T-helper 2 cell (primary cell): ENCODE measurements at places on chromosomes 11 and 22.

GRCh38 chr22:19631899-19632667 lies 82.2 kb upstream of the SEPTIN5 start:
- DNase-seq: no peak

DNA sequence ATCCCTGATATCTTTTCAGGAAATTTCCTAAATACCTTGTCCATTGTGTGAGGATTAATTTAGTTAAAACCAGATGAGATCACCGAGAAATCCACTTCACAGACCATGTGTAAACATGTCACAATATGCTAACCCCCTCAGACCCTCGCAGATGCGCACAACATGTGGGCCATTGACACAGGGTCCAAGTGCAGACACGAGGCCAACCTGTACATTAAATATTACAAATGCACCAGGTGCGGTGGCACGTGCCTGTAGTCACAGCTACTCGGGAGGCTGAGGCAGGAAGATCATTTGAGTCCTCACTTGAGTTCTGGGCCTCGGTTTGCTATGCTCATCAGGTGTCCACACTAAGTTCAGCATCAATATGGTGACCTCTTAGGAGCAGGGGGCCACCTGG lies 9.9 kb upstream of the TMPRSS4 start:
- DNase-seq: no peak

GRCh38 chr22:48072777-48073176 lies 1310.3 kb downstream of the TBC1D22A start:
- no peak for DNase-seq

GRCh38 chr11:87002918-87003317 lies 34.8 kb upstream of the TMEM135 start:
- no peak for DNase-seq

- DNase-seq: no peak
Measured at GRCh38 chr11:112128483-112129121, 35.3 kb downstream of the IL18 start.

DNA sequence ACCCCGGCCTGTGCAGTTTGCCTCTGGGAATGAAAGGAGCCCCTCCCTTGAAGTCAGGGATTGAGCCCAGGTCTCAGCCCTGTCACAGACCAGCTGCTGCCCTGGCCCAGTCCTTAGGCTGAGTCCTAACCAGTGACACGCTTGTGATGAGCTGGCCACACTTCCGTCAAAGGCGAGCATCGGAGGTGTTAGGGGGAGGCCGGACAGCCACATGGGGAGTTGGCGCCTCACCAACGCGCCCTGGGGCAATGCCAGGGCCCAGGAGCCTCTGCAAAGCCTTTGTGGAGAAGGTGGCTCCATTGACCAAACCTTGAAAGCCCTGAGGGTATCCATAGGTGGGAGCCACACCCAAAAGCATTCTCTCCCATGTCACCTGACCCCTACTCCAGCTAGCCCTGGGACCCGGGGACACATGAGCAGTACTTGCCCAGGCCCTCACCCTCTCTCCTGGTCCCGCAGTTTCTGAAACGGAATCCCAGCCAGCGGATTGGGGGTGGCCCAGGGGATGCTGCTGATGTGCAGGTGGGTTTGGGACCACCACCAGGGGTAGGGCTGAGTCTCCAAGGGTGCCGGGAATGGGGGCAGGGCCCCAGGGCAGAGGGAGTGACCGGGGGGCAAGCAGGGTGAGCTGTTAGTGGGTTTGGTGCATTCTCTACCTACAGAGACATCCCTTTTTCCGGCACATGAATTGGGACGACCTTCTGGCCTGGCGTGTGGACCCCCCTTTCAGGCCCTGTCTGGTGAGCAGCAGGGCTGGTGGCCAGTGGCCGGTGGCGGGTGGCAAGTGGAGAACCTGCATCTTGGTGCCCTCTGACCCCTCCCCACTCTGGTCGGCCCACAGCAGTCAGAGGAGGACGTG lies 3.7 kb downstream of the PTPRCAP start:
- no peak for DNase-seq

GRCh38 chr11:120785576-120785975 lies 238.3 kb upstream of the TBCEL start:
- no peak for DNase-seq

GRCh38 chr11:124791626-124792341 lies 8.4 kb downstream of the MSANTD2 start:
- no peak for DNase-seq

- DNase-seq: no peak
Measured at GRCh38 chr11:61851113-61851899, 23.2 kb downstream of the FADS2 start.

GRCh38 chr22:45952151-45952550 lies 24.8 kb downstream of the WNT7B start:
- no peak for DNase-seq

DNA sequence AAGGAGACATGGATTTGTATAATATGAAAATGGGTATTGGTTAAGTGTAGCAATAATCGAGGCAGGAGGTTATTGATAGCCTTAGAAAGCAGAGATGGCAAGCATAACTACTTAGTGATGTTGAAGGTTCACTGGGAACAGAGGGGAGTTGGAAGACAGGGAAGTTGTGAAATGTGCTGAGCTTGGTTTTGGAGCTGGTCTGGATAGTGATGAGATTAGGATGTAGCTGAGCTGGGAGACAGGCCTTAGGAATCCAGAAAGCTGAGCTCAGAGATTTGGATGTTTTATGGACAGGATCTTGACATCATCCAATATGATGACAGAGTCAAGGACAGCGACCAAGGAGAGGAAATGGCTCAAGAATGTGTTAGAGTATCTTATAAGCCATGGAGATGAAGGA lies 113.1 kb downstream of the ARHGAP42 start:
- no peak for DNase-seq

DNA sequence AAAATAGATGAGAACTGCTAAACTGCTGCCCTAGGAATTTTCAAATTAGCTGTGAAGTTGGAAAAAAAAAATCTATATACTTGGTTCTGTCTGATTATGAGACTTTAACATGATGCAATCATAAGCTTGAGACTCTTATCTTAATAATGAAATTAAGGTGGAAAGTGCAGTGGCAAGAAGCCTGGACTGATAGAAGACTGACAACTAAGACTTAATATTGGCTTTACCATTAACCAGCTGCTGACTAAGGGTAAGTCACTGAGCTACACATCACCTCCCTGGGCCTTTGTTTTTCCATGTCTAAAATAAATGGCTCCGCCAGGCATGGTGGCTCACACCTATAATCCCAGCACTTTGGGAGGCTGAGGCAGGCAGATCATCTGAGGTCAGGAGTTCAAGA lies 56.9 kb downstream of the SLC35F2 start:
- DNase-seq: no peak

GRCh38 chr11:123654566-123655081 lies at the start of gene SCN3B:
TSS of gene SCN3B (minus strand) at chr11:123654624. CDS start at chr11:123653801, 823 bp downstream.
- DNase-seq: no peak

GRCh38 chr11:132456751-132457328 lies 1075.5 kb downstream of the OPCML start:
- DNase-seq: no peak

DNA sequence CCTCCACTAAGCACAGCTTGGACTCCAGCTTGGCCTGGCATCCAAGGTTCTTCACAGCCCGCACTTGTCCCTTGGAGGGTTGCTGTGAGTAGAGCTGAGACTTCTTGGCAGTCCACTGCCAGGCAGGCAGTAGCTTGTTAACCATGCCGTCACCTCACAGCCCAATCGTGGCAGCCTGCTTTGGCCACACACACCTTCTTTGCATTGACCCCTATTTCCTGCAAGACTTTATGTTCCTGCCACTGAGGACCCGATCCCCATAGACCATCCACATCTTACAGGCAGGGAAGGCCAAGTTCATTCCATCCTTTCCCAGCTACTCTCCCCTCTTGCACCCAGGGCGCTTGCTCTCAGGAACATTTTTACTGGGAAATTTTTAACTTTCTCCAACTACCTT lies 2.5 kb upstream of the PYGM start:
- no peak for DNase-seq

DNA sequence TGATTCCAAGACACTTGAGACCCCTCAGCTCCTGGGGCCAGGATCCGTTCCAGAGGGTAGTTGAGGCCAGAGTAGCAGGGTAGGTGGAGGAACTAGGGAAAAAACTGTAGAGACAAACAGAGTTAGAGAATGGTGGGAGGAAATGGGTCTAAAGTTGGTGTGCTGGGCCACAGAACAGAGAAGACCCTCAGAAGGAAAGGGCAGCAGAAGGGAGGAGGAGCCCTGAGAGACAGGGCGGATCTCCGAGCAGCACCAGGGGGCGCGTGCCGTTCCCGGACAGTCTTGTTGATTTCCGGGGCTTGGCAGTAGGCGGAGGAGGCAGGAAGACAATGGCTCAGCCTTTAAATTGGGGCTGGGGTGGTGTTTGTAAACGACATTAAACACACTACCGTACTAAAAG lies 2.4 kb upstream of the CECR2 start:
- no peak for DNase-seq

GRCh38 chr11:83355391-83355790 lies 69.2 kb upstream of the CCDC90B start:
- DNase-seq: no peak

DNA sequence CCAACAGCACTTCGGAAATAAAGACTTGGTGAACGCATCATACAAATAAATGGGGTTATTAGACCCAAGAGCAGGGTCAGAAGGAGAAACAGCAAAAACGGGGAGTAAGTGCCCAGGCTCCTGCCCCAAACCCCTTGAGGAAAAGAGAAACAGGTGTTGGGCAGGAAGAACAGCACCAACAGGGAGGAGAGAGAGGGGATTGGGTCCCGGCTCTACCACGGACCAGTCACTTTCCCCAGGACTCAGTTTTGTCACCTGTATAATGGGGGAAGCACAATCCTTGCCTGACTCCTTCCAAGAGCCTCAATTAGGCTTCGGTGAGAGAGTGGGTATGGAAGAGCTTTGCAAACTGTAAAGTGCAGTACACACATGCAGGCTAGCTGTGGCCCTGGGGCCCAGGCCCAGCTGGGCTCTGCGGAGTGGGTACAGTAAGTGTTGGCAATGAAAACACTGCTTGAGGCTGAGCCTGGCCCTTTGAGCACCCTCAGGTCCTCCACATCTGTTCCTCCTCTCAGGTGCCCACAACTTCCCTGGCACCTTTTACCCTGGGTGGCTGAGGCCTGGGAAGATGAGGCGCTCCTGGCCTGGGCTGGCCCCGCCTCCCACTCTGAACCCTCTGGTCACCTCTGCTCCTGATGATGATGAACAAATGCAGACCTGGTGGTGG lies 8.9 kb downstream of the SLC29A2 start:
- no peak for DNase-seq

DNA sequence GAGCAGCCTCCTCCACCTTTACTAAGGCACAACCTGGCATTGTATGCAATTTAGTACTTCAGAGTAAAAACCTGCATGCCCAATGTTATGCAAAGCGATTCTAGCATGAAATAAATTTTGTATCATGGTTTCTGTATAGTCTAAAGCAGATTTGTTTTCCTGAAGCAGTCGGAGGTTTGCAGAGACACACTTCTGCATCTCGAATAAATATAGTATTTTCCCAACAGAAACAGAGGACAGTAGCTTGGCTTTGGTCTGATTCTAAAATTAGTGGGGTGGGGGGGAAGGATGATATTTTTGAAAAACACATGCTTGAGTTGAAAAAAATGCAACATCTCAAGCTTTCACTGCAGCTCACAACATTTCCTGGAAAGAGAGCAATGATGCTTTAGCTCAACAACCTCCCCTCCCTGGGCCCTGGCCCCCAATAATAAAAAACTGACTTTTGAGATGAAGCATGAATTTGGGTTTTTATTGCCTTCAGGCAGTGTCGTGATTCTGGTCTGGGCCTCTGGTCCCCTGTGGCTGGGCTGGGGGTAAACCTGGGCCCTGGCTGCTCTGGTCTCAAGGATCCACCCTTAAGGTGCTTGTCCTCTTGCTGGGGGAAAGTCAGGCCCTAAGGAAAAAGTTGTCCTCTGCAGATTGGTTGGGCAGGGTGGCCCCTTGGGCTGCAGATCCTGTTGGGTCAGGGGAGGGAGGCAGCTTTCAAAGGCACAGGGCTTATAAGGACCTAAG lies 48.2 kb downstream of the KCNC1 start:
- no peak for DNase-seq

DNA sequence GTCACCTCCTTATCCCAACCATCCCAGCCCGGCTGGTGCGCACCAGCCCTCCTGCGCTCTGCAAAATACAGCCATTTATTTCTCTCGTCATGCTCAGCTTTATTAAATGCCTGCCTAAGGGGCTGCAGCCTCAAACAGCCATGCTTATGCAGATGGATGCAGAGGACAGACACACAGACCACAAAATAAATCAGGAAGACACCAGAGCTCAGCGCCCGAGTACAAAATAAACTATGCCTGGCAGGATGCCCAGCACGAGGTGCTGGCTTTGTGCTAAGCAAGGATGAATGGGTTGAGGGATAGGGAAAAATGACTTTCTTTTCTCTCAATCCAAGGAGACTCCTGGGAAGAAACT lies 70.5 kb downstream of the RPUSD4 start:
- DNase-seq: no peak

GRCh38 chr11:4068962-4069361 lies 25.6 kb upstream of the RRM1 start:
- no peak for DNase-seq

- DNase-seq: no peak
Measured at GRCh38 chr11:69395287-69395686, 86.2 kb upstream of the LINC01488 start.

GRCh38 chr11:3099178-3099577 lies 42.0 kb upstream of the CARS1 start:
- no peak for DNase-seq

DNA sequence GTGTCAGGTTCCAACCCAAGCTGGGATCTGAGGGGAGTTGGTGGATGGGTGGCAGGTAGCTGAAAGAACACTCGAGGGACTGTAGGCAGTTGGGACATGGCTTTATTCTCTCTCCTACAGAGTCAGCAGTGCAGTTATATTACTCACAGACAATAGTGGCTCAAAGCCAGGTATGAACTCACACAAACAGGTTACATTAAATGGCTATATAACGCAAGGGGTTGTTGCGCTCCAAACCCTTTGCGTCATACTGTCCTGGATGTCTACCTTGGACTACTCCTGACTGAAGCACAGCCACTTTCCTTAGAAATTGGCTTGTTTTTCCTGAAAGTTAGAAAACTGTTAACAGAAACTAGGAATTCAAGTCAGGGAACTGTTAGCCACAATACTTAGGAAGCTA lies 66.4 kb upstream of the OR4B1 start:
- no peak for DNase-seq

- DNase-seq: no peak
Measured at GRCh38 chr11:104390651-104391050, 226.7 kb upstream of the PDGFD start.

DNA sequence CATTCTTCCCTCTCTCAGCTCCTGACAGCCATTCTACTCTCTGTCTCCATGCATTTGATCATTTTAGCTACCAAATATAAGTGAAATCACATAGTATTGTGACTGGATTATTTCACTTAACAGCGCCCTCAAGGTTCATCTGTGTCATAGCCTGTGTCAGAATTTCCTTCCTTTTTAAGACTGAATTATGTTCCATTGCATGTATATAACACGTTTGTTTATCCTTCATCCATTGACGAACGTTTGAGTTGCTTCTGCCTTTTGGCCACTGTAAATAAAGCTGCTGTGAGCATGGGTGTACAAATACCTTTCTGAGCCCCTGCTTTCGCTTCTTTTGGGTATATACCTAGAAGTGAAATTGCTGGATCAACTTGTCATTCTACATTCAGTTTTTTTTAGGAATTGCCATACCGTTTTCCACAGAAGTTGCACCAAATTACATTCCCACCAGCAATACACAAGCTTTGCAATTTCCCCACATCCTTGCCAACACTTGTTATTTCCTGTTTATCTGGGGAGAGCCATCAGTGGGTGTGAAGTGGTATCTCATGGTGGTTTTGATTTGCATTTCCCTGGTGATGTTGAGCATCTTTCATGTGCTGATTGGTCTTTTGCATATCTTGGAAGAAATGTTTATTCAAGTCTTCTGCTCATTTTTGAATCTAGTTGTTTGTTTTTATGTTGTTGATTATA lies 17.5 kb downstream of the GLB1L2 start:
- DNase-seq: no peak
